Retina (tissue), 1 donor: ENCODE measurements at places on chromosomes 12 and 14.

DNA sequence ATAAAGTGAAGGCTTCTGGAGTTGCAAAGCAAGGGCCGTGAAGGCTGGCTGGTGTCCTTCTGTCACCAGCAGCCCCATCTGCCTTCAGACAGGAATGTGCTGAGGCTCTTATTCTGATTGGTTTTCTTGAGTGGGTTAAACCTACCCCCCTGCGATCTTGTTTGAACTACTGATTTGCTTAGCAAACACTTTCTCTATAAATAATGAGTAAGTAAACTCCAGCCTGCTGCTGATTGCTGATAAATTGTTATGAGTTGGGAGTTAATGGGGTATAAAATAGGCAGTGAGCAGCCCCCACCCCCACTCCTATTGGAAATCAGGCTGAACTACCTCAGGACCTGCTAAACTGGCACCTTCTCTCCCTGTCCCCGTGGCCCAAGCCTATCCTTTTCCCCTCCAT lies 146.1 kb upstream of the NOS1 start:
- no peak for DNase-seq

DNA sequence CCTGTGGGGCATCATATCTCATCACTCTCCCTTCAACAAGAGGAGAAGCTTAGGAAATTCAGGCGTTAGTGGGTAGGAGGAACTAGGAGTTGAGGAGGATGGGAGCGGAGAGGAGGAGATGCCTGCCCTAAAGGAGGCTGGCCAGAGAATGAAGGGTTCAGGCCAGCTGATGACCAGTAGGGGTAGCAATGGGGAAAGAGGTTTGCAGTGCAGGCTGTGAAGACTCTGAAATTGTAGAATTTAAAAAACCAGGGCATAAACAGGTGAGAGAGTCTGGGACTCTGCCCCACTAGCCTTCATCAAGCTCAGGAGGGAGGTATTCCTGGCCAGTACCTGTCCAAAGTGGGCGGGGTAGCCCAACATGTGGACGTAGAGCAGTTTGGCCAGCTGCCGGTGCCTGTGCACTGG lies 809 bp downstream of the AP1G2 start:
- DNase-seq: no peak

GRCh38 chr12:13373131-13373530 lies 176.6 kb downstream of the EMP1 start:
- DNase-seq: no peak

GRCh38 chr12:110277530-110278254 lies 3.4 kb upstream of the ATP2A2 start:
- no peak for DNase-seq

DNA sequence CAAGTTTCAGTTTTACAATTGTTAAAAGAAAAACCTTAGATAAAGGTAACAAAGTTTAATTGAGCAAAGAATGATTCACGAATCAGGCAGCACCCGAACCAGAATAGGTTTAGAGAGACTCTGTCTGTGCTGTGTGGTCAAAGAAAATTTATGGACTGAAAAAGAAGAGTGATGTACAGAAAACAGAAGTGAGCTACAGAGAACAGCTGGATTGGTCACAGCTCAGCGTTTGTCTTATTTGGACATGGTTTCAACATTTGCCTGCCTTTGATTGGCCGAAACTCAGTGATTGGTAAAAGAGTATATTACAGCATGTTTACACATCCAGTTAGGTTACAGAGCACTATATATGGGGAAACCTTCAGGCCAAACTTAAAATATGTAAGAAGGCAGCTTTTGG lies 703.2 kb upstream of the STXBP6 start:
- no peak for DNase-seq

DNA sequence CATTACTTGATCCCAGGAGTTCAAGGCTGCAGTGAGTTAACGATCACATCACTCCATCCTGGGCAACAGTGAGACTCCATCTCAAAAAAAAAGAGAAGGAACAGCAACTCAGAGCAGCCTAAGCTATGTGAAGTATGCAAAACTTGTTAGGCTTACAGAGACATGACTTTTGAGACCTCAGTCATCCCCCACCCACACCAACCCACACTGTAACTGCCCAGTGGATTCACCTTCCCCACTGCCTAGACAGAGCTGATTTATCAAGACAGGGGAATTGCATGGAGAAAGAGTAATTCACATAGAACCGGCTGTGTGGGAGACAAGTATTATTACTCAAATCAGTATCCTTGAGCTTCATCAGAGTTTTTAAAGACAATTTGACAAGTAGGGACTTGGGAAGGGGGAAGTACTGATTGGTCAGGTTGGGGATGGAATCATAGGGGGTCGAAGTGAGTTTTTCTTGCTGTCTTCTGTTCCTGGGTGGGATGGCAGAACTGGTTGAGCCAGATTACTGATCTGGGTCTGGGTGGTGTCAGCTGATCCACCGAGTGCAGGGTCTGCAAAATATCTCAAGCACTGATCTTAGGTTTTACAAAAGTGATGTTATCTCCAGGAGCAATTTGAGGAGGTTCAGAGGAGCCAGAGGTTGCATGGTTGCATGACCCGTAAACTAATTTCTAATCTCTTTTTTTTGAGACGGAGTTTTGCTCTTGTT lies 6.2 kb upstream of the WDR89 start:
- no peak for DNase-seq
